Stimulated activated naive CD8-positive, alpha-beta T cell treated with anti-CD3 and anti-CD28 coated beads, Interleukin-15, amount 100 ng/mL, for 72 hours (primary cell): ENCODE measurements at places on chromosomes 4 and X.

GRCh38 chrX:97401586-97402136 lies 518.0 kb downstream of the RPA4 start:
- DNase-seq, result no peak

DNA sequence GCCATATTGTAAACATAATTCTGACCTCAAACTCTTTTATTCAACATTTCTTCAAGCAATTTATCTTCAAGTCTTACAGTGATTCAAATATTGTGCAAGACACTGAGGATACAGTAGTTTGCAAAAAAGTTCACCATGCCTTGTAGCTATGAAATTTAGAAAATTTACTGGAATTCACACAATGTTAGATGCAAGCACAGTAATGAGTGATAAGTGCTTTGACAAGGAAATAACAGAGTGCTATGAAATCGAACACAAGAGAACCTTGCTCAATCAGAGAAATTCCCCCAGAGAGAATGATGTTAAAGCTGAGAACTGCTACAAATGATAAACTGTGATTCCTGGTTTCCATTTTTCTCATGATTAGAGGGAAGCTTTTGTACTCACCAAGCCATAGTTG lies 952.9 kb downstream of the FAT4 start:
- no peak for DNase-seq

GRCh38 chrX:7159149-7159861 lies 11.4 kb upstream of the PUDP start:
- DNase-seq, result no peak

DNA sequence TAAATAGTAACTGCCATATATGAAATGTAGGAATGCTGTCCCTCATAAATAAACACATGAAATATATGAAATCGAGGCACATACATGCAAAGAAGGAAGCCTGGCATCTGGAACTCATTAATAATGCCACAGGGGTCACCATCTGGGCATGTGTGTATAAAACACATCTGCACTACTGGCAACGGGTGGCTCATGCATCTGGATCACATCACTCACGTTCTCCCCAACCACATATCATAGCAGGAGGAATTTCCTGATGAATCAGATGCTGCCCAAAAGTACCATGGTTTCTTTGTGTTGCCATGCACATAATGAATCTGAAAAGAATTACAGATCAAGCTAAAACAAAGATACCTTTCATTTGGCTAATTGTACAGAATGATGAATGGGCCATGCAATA lies 28.6 kb downstream of the RNF175 start:
- DNase-seq, result no peak

DNA sequence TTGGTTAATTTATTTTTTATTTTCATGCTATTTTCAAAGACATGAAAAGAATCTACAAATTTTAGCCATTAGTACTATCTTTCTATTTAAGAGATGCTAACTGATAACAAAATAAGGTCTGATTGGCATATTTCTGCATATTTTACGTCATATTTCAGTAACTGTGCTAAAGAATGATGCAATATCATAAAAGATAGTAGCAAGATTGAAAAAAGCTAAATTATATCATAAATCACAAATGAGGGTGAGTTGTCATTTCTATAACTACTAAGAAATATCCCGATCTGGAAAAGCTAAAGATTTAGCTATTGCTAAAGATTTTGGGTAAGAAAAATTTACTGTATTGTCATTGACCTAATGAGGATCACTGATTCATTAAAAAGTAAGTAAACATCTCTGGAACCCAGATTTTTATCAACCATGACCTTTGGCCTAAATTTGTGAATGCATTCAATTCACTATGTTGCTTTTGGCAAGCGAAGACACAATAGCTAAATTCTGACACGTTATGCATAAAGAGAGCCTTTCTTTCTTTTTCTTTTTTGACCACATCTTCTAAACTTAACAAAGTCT lies 103.6 kb downstream of the HPGD start:
- DNase-seq, result no peak

DNA sequence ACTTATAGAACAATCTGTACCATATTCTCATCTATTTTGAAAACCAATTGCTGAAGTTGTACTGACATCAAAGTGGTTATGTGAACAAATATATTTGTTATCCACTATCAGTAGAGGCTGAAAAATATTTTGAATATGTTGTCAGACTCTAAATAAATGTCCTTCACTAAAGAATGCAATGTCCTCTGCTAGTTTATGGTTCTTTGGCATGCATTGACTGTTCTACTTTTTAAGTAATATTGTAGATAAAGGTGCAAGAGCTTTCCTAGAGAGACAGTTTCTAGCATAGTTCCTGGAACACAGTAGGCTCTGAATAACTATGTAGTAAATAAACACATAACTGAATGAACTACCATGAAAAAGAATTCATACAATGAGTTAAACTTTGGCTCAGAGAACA lies 18.2 kb upstream of the COX7B2 start:
- DNase-seq, result no peak

DNA sequence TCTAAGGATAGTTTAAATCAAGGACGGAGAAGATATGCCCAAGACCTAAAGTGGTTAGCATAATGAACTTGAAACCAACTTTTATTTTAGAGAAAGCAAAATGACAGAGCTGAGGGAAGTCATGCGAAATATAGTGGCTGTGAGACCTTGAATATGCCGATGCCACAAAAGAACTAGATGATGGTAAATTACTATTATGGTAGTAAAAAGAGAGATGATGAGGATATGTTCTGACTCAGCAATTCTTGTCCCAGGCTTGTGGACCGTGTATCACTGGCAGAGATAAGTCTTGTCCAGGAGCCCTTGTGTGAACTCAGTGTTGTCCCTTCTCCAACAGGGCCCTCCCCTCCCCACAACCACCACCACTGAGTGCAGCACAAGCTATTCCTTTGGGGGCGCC lies 1605.6 kb upstream of the TENM3 start:
- no peak for DNase-seq

GRCh38 chr4:20570981-20571715 lies 129.1 kb upstream of the PACRGL start:
- DNase-seq, result no peak
